ENCODE measurements at places on chromosomes 11 and 22.

DNA sequence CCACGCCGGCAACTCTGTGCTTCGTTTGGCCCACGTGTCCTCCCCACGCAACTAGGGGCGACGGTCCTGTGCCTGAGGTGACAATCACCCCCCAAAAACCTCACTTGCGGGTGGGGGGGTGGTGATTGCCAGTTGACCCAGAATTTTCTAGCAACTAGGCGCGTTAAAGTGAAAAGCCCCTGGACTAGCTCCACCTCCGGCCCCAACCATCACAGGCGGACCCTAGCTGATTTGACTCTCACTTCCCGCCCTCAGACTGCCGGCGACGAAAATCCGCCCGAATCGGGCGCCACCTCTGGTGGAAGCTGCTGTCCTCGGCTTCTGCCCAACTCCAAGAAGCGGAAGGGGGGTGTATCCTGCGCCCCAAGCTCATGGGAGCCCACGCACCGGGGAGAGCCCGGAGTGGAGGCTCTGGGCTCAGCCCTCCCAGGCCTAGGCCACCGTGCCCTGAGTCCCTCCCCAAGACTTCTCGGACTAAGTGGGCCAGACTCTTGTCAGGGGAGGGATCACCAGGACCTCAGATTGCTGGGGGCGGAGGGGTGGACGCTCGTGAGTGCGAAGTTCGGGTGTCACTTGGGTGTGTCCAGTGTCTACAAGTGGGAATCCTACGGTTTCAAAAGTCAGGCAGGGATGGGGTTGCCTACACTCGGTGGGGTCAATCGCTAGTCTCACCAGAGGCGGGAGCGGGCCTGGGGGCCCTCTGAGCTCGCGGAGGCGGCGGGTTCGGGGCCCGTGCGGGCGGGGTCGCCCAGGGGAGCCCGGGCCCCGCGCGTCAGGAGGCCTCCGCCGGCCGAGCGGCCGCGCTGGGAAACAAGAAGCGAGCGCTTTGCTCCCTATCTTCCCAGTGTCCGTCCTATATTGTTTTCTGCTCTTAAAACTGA, 12.3 kb downstream of the PAX6 start:
- DNase-seq: no peak

- DNase-seq: peak; percentile 19
Measured at GRCh38 chr11:134176284-134176683, 47.5 kb downstream of the NCAPD3 start.

GRCh38 chr22:42286205-42286604, 15.8 kb upstream of the TCF20 start:
- no peak for DNase-seq

DNA sequence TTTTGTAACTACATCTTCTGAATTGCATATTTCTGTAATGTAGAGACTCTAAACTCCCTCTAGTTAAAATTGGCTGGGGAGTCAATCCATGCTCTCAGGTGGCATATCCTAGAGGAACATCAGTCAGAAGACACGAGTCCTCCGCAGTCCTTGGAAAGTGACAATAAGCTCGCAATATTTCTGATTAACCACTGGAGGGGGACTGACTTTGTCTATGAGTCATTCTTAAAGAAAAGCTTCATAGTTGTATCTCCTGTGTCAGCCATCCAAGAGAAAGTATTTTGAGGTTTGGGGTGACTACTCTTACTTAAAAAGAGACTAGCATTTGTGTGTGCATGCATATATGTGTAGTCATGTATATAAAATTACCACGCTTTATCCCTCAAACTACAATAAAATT, 60.2 kb downstream of the SLN start:
- no peak for DNase-seq

GRCh38 chr11:104222464-104222863, 58.5 kb upstream of the PDGFD start:
- no peak for DNase-seq

DNA sequence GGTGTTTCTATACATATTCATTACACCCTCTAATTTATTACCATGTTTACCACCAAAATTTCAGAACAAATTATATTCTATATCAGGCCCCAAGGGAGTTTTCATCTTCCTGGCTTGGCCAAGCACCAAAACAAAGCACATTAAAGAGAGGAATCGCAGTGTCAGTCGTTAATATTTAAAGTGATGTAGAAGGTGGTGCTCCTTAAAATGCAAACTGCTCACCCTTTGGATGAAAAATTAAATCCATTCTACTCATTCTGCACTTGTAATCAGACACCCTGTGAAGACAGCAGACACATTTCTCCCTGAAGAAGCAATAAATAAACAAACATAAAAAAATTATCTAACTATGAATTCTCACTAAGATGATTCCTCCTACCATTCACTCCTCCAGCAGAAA, 113.4 kb downstream of the LRRC4C start:
- DNase-seq: no peak

GRCh38 chr11:74470526-74470925, 3.2 kb upstream of the KCNE3 start:
- DNase-seq: no peak

DNA sequence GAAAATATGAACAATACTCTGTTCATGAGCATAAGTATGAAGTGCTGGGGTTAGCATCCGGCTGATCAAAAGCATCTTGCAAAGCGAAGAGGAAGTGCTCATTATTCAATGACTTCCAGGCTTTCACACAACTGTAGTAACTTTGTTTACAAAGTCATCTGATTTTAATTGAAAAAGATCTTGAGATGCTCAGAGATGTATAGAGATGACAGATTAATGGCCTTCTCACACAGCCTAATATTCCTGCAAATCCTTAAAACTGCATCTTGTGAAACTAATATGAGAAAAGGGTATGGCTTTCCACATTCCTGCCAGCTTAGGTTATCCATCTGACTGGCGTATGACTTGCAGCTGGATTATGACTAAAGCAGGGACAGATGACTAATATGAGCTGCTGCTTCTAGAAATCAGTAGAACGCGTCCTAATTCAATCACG, 125.4 kb downstream of the CASP12 start:
- peak; percentile 94 for DNase-seq

DNA sequence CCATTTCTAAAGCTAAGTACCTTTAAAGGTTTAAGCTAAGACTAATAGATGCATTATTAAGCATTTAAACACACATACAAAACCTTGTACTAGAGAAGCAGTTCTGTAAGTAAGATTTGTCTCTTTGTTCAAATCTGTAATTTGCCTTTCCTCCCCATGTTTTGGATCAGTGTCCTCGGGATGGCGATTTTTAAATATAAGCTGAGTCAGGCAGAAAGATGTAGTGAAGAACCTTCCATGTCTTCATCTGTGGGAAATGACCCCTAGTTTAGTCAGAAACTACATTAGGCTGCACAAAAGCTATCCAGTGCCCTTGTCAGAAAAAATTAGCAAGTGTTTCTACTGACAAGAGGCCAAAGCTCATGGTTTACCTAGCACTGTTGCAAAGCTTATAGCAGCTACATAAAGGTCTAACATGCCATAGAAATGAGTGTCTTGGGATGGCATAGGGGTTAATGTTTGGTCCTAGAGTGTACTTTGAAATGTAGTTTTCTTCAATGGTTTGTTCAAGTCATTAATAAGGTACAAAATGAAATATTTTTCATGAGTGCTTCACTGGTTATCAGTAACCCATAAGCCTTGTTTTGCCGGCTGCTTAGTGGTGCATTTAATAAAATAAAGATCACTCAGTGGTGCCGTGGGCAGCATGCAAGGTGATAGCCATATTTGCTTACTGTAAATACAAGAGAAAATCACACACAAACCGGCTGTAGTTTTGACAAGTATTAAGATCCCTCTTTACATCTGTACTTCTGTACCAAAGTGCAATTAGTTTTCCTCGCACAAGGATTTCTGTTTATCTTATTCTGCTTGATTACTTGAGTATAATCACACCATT, 139.8 kb downstream of the ELP4 start:
- no peak for DNase-seq

- no peak for DNase-seq
Measured at GRCh38 chr22:33680632-33681031, 239.6 kb downstream of the LARGE1 start.

GRCh38 chr22:37254209-37254866, 10.3 kb upstream of the RAC2 start:
- peak; percentile 51 for DNase-seq

DNA sequence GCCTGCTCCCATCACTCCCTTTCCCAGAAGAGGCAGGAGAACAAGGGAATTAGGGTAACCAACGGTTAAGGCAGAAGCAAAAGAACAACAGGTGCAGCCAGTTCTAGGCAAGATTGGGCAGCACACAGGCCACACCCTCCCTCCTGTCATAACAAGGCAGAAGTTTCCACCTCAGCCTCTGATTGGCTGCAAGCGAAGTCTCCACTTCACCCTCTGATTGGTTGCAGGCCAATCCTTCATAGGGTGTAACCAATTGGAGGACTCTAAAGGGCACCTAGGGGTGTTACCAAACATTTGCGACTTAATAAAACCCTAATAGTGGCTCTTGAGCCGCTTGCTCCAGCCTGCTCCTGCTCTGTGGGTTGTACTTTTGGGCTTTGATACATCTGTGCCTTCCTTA, 153.8 kb downstream of the CACNA1I start:
- DNase-seq: no peak

DNA sequence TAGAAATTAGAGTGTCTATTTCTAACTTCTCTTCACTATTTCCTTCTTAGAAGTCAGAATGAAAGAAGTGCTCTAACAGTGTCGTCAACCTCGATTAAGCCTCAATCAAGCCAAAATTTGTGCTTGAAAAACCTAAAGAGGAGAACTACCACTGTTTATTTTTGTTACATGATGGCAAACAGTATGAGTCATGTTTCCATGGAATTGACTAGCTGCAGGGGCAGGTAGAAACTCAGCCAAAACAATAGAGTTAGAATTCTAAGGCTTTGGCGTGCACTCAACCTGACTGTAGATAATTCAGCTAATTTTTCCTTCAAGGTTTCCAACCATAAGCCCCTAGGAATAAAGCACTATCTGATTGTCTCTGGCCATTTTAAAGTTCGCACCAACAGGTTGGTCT, 415.9 kb downstream of the ETS1 start:
- DNase-seq: no peak

DNA sequence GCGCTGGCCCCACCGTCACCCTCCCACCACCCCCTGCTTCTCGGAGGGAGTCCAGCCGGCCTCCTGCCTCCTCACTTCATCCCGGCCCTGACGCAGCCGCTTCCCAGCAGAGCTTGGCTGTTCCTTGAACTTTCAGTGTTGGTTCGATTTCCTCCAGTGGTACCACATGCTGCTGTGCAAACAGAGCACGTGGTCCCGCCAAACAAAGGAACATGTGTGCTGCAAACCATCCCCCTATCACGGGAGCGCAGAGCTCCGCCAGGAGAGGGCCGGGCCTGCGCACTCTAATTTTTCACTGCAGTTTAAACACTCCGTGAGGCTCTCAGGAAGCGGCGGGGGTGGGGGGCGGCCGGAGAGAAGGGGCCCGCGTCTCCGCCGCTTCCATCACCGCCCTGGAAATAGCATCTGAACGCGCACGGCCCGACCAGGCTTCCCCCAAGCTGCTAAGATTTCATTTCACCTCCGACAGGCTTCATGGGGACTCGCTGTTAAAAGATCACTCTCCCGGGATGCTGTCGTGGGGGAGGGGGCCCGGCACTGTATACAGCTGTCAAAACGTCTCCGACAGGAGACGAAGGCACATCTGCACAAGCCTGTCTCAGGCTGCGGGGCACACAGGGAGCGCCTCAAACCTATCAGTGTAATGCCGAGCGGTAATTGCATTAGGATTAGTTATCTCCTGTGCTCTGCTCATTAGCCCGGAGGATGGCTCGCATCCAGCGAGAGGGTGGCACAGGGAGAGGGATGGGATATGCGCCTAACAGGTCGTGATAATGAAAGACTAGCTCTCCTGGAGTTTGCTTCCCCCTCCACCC, 269.9 kb upstream of the SORL1-AS1 start:
- DNase-seq: peak; percentile 86

- no peak for DNase-seq
Measured at GRCh38 chr11:116776522-116776984, 3.8 kb upstream of the BUD13 start.

GRCh38 chr11:77031599-77031998, 2.6 kb upstream of the B3GNT6 start:
- DNase-seq: no peak

- DNase-seq: peak; percentile 57
Measured at GRCh38 chr11:74462009-74462408, 5.3 kb downstream of the KCNE3 start.

DNA sequence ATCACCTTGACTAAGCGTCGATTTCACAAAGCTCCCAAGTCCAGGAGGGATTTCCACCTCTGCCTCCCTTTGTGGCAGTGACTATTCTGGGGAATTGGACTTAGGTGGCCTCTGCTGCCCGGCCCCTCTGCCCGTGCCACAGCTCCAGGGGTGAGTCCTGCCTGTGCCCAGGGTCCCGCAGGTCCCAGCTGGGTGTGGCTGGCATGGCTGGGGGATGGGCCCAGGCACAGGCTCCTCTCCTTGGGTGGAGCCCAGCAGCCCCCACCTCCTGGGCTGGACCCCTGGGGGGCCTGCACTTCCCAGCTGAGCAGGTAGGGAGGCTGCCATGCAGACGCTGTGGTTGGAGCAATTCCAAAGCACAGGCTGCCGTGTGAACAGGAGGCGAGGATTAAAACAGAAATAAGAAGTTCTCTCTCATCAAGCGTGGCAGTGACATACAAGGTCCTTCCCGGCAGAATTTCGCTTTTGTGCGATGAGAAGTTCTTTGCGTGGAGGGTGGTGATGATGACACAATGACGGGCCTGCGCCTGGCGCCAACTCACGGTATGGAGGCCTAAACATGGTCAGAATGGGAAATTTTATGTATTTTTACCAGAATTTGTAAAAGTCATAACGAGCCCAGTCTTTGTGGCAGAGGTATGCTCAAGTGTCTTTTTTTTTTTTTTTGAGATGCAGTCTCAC, 107.3 kb downstream of the BRD1 start:
- DNase-seq: no peak

- DNase-seq: no peak
Measured at GRCh38 chr11:73283276-73284000, 11.3 kb downstream of the P2RY6 start.

DNA sequence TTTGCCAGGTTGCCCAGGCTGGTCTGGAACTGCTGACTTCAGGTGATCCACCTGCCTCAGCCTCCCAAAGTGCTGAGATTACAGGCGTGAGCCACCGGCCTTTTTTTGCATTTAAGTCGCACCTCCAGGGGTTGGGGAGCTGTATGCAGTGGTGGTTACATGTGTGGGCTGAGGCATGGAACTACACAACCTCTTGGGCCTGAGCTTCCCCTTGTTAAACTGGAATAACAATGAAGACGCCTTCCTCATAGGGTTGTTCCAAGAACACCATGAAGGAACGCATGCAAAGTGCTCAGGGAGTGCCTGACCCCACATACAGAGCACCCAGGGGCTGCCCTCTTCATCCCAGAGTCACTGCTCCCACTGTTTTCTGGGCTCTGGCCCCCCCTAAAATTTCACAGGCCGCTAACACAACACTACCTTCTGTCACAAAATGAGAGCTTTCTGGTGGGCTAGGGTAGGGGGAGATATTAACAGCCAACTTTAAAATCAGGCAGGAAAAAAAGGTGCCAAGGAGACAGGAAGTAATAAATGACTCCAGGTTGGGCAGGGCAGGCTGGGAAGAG, 1.3 kb upstream of the FAM118A start:
- no peak for DNase-seq
